ENCODE measurements at places on chromosomes 12 and 14. TPM values are rescaled to one million over a fixed set of nuclear protein-coding genes. Genes with fewer than 3 reads are reported as not detected.

Gene CHD8
- polyA plus RNA-seq = 36.4 TPM

Gene EFS
- 38.2 TPM for polyA plus RNA-seq

Gene SLC6A15
- 1.5 TPM for polyA plus RNA-seq

Gene POLE2
- polyA plus RNA-seq = 5.9 TPM

Gene TXNRD1
- 33.2 TPM for polyA plus RNA-seq

Gene P2RX7
- polyA plus RNA-seq = 2.1 TPM

Gene SERPINA3
- not detected for polyA plus RNA-seq

Gene NUMB
- polyA plus RNA-seq = 34.2 TPM

Gene TSPAN11
- polyA plus RNA-seq = 6.9 TPM

Gene CRACR2A
- polyA plus RNA-seq = 2.2 TPM

Gene ABCC9
- polyA plus RNA-seq = 74.8 TPM

Gene WSCD2
- polyA plus RNA-seq = 1.4 TPM

Gene PIWIL1
- 0.25 TPM for polyA plus RNA-seq

Gene LRCOL1
- 0.17 TPM for polyA plus RNA-seq

Gene TMPO
- polyA plus RNA-seq = 110 TPM

Gene KIF5A
- polyA plus RNA-seq = 0.17 TPM

Gene PMCH
- polyA plus RNA-seq = not detected

Gene GPR84
- 0.08 TPM for polyA plus RNA-seq

Gene KRT79
- not detected for polyA plus RNA-seq

Gene ADAMTS20
- 0.11 TPM for polyA plus RNA-seq

Gene TBX3
- polyA plus RNA-seq = 27.2 TPM

Gene TMPRSS12
- not detected for polyA plus RNA-seq

Gene RSRC2
- 133 TPM for polyA plus RNA-seq

Gene GPRC5A
- polyA plus RNA-seq = 2.3 TPM

Gene LAG3
- polyA plus RNA-seq = 0.65 TPM

Gene REM2
- polyA plus RNA-seq = 0.09 TPM

Gene SDR9C7
- polyA plus RNA-seq = 0.18 TPM

Gene AKAP6
- 63.5 TPM for polyA plus RNA-seq

Gene MFAP5
- 141 TPM for polyA plus RNA-seq

Gene PDZRN4
- 2.9 TPM for polyA plus RNA-seq

Gene RNASE1
- polyA plus RNA-seq = 220 TPM

Gene TCL1A
- polyA plus RNA-seq = 2.6 TPM

Gene BEST3
- 54.9 TPM for polyA plus RNA-seq

Gene GALNT16
- 32.1 TPM for polyA plus RNA-seq

Data from muscle of back (tissue), 13 donors.